Fibroblast of skin of scalp (primary cell): ENCODE measurements at places on chromosomes 2 and 18.

DNA sequence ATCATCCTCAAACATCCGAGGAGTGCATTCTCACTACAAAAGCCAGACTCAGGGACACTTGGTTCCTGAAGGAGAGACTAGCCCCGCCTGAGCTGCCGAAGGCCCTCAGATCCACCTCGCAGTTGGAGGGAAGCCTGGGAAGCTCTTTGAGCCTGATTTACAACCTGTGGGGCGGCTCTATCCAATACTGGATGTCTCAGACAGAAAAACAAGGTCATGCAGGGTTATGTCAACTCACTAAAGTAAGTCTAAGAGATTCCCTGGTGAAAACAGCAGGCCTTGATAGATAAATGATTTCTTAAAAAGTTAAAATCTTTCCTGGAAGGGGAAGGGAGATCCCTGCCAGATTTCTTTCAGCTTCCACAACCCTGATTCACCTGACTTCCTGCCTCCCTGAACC is 284.3 kb downstream of the CYP26B1 start:
- no peak for DNase-seq

DNA sequence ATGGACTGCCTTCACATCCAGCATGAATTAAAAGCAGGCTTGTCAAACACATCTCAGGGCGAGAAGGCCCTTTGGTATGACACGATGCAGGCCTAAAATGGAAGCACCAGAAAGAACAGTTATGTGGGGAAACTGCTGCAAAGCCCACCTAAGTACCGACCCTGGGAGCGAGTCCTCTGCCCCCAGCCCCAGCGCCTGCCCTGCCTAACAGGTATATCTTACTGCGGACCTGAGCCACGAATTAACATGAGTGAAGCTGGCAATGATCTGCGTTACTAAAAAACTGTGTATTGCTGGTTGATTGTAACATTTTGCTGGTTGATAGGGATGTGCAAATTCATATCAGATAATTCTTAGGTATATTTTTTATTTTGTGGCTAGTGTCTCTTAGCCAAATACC is 441.5 kb downstream of the ZNF516 start:
- no peak for DNase-seq

GRCh38 chr2:208012449-208012848 is 12.9 kb downstream of the PLEKHM3 start:
- no peak for DNase-seq

DNA sequence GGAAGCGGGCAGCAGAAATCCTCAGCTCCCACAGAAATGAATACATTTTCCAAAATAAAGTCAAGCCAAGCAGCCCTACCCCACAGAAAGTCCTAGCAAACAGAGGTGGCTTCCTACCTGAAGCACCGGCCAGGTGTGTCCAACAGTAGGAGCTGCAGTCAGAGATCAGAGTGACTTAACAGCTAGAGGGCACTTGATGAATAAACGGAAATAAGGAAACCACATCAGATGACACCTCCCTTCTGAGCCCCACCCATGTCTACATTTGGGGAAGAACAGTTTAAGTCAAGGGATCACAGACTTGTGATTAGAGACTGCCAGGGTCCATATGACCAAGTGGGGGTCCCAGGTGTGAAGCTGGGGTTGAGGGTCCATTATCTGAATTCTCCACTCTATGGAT is at the start of gene CXCR1:
CXCR1 (minus strand) TSS at position 172 of the 400 bp plus-strand sequence. CDS start 1,751 bp downstream, outside the sequence.
- DNase-seq: no peak

GRCh38 chr2:156697906-156698305 is 261.7 kb downstream of the GPD2 start:
- DNase-seq: no peak

- DNase-seq: no peak
These were observed 41.5 kb downstream of the TGFA start for GRCh38 chr2:70511971-70512729.

GRCh38 chr2:95232232-95232631 is 24.9 kb downstream of the ZNF892 start:
- no peak for DNase-seq

GRCh38 chr2:1226766-1227165 is 186.5 kb upstream of the TPO start:
- DNase-seq: no peak

DNA sequence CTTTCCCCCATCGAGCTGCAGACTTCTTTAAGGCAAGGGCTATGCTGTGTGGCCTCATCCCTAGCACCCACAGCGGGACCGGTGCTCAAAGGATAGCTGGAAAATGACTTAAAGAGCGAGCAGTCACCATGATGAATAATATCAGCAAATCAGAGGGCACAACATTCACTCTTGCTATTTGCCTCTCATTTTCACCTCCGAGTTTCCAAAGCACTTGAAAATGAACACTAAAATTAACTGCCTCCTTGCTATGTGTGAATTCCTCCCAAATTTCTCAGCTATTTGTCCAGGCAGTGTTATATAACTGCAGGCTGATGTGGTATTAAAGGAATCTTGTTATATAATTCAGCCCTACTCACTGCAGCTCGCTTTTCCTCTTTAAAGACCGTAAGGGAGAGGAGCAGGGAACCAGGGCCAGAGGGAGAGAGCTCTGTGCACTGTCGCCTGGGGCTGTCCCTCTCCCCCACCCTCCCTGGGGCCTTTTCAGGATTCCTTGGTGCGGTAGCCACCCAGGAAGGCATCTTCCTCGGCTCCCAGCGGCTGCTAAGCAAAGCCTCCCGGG is 1.4 kb downstream of the CYS1 start:
- no peak for DNase-seq

DNA sequence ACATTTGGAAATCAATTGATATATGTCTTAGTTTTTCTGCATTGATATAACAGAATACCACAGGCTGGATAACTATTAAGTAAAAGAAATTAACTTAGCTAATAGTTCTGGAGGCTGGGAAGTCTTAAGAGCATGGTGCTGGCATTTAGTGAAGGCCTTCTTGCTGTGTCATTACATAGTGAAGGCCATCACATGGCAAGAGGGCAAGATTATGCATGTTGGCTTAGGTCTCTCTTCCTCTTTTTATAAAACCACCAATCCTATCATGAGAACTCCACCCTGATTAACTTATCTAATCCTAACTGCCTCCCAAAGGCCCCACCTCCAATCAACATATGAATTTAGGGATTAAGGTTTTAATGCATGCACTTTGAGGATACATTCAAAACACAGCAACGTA is 225.5 kb upstream of the VRK2 start:
- no peak for DNase-seq

DNA sequence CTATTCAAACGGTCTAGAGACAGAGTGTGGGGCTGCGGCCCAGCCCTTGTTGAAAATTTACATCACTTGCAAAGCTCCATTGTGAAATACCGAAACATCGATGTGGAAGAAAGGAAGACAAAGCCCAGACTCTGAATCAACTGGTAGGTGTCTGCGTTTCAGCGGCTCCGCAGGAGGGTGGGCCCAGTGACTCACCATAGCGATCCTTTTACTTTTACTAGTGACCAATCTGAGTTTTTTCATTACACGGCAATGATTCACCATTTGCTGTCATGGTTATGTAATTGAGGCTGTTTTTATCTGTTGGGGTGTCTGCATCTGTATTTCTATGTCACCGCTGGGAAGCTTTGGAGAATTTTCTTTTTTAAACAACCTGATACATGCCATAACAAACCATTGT is 66.6 kb upstream of the ODC1 start:
- DNase-seq: peak; percentile 60

DNA sequence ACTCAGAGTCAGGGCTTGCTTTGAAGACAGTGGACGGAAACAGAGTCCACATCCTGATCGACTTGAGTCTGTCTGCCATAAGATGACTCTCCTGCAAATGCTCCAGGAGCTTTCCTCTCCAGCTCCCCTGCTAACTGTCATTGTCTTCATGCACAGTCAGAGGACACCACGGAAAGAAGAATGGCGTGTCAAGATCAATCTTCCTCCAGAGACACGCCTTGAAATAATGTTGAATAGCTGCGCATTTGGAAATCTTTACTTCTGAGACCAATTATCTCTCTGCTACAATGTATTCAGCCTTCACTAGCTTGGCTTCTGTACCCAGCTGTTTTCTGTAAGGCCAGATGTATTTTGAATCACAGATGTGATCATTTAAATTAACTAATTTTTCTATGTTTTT is 457.2 kb downstream of the CDH2 start:
- no peak for DNase-seq

GRCh38 chr2:170180031-170180566 is 2.2 kb downstream of the MYO3B start:
- DNase-seq: no peak

DNA sequence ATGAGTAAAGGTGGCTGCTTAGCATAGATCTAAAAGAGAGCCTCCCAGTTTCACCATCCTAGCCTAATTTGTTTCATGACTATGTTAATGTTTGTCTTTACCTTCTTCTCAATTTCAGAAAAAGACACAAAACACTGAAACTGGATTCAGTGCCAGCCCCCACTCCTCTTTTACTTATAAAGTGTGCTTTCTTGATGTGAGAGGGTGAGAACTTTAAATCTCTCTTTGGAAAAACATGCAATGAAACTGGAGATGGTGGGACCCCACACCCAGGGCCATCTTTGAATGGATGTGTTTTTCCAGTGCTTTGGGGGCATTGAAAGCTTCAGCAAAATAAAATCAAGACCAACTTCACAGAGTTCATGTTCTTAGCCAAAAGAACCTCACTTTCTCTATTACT is 185.9 kb downstream of the CYRIA start:
- DNase-seq: no peak

- DNase-seq: peak; percentile 2
These were observed 1101.4 kb downstream of the CBLN2 start for GRCh38 chr18:71442731-71443141.

DNA sequence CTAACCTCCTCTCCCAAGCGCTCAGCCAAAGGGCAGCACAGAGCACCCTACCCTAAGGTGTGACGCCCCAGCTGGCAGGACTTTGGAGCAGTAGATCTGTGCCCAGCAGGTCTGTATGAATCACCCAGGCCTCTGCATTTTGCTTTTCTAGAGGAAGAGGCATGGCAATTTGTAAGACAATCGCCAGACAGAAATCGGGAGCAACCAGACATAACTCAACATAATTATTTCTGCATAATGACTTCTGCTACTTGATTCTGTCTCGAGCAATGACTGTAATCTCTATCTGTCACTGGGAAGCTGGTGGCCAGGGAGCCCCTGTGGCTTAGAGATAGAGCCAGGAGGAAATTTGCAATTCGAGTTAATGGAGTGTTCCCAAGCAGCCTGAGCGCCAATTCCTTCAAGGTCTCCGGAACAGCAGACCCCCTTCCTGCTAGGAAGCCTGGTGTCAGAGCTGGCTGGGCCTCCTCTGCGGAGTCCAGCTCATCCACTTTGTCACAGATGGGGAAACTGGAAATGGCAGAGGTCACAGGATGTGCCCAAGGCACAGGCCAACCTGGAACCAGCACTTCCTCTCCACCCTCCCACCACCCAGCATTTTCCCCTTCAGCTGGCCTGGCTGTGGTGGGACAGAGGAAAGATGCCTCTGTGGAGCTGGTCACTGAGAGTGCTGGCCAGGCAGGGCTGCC is 55.0 kb downstream of the ODC1 start:
- no peak for DNase-seq

- no peak for DNase-seq
These were observed 824.0 kb downstream of the SLC4A3 start for GRCh38 chr2:220451438-220451837.

DNA sequence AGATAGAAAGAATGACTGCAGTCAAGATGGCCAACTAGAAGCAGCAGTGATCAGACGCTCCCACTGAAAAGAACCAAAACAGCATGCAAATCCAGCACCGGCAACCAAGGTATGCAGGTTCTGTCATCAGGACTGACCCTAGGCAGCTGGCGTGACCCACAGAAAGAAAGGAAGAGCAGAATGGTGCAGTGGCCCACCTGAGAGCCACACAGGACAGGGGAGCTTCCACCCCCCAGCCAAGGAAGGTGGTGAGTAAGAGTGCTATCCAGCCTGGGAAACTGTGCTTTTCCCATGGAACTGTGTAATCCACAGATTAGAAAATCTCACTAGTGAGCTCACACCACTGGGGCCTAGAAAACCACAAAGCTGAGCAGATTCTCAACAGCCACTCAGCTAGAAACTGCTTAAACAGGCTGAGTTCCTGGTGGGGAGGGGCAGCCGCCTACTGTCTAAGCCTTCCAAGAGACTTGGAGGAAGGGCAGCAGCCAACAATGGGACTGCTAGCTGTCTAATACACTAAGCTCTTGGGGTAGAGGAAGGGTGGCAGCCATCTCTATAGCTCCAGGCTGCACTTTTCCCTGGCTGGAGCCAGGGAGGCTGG is 127.9 kb downstream of the EVA1A start:
- peak; percentile 40 for DNase-seq

DNA sequence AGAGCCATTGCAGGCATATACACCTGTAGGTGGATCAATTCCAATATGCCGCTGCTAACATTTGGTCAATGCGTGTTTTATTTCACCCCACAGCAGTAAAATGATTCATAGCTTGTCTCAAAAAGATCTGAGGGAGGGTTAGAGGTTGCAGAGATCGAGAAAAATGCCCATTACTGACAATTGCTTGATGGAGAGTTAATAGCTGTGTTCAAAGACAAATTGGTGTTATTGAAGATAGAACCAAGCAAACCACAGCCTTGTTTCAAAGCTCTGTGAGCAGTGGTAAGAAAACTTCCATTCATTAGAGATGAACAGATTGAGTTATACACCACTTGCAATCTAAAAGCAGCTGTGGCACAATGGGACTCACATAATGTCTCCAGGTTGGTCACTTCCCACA is 95.4 kb downstream of the KCNE4 start:
- DNase-seq: no peak

GRCh38 chr2:178550352-178550751 is 70.1 kb downstream of the PLEKHA3 start:
- no peak for DNase-seq

DNA sequence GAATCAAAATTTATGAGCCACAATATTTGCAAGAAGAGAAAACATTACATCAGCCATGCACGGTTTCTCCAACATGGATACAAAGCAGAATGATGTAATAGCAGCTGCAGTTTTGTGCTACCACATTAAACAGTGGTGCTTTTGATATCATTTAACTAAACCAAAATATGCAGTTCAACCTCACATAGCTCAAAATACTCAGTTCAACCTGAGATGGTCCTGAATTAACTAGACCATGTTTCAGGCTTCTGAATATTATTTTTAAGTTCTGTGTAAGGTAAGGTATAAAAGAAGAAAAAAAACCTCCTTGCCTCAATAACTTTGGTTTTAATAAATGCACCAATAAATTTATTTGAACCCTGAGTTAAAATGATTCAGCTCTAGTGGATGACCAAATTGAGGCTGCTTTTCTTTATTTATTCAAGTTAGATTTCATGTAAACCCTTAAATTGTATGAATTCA is 18.8 kb upstream of the TSPYL6 start:
- peak; percentile 88 for DNase-seq

DNA sequence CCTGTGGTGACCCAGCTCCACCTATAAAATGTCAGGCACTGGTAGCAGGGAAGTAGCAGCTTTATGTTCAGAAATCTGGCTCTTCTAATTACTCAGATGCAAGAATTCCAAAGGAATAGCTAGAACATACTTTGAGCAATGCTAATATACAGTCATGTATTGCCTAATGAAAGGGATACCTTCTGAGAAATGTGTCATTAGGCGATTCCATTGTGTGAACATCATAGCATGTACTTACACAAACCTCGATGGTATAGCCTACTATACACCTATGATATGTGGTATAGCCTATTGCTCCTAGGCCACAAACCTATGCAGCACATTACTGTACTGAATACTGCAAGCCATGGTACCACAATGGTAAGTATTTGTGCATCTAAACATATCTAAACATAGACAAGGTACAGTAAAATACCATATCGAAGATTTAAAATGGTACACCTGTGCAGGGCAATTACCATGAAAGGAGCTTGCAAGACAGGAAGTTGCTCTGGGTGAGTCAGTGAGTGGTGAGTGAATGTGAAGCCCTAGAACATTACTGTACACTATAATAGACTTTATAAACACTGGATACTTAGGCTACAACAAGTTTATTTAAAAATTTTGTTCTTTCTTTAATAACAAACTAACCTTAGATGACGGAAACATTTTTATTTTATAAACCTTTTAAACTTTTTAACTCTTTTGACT is 50.3 kb upstream of the ETAA1 start:
- no peak for DNase-seq
